ENCODE measurements at places on chromosomes 7 and 10.

- no peak for DNase-seq
Measured at GRCh38 chr10:8061274-8062211, 7.1 kb downstream of the GATA3 start.

- DNase-seq, result no peak
Measured at GRCh38 chr7:84513061-84513460, 318.5 kb upstream of the SEMA3A start.

GRCh38 chr10:24708081-24708480, 15.6 kb downstream of the ARHGAP21 start:
- DNase-seq, result no peak

- DNase-seq, result no peak
Measured at GRCh38 chr7:154373956-154374355, 321.8 kb downstream of the DPP6 start.

DNA sequence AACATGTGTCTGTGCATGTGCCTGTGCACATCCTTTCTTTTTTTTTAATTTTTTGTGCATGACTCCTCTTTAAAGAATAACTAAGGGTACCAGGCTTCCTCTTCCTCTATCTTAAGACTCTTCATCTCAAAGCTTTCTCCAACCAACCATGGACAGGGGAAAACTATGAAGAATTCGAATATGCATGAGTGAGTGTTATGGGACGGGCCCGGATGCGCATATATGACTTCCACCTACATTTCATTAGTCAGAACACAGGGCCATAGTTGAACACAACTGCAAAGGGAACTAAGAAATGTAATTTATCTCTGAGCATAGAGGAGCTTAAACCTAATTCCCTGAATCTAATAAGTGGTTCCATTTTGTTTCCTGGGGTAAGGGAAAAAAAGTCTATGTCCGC, 270.3 kb upstream of the SORCS1 start:
- no peak for DNase-seq

DNA sequence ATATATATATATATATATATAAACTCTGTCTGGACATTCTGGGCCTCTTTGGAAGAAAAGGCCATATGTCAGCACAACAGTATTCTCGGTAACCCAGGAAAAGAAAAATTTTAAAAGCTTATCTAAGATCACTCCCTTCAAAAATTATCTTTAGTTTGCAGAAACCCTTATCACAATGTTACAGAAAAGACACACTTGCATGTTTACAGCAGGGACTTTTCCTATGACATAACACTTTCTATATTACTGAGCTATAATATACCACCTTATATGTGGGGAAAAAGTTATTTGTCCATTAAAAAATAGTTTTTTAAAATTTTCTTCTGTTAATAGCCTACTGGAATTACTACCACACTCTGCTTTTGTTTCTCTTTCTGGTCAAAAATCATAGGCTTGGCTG, 25.4 kb downstream of the ANKRD61 start:
- no peak for DNase-seq

DNA sequence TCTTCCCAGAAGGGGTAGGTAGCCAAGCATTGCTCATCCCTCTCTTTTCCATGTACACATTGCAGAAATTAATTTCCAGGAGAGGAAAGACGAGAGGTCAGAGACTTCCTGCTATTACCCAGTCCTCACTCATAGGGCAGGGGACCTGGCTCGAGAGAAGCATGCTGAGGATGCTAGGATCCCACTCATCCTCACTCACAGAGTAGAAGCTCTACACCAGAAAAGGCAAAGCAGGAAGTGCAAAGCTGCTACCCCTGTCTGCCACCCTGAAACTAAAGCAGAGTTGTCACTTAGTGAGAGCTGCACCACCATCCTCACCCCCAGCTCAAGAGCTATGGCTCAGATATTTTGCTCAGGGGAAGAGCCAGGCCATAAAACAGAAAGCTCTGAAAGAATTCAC, 9.9 kb downstream of the OR9A2 start:
- DNase-seq, result no peak

DNA sequence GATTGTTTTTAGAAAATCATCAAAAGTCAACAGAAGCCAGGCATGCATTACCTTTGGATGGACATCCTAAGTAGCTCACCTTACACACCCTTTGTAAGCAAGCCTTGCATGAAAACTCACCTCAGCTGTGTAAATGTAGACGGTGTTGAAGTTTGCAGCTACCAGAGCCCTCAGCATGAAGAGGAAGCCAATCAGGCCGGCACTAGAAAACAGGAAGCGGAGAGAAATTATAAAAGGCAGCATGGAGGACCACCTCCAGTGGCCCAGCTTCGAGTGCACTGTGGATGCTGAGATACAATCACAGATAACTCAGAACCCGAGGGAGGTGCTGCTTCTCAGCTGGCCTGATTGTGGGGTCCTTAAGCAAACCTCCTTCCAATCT, 75.3 kb downstream of the SVOPL start:
- DNase-seq, result no peak

DNA sequence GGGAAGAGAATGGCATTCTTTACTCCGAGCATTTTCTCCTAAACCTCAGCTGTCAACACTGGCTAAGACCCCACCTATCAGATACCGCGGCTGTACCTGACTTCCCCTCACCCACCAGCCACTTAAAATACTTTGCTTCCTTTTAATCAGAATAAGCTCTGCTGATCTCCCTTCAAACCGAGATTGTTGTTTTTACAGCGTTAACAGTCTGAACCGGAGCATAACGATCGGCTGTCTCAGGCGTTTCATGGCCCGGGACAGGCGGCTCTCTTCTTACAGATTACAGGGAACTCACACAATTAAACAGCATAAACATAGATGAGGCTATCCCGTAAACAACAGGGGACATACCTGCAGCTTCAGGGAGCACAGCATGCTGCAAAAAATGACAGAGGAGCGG, 174.3 kb upstream of the RNF32 start:
- no peak for DNase-seq

GRCh38 chr10:124700293-124701037, 43.7 kb downstream of the FAM53B start:
- DNase-seq, result no peak

Data from GM04503 (cell line).